ENCODE measurements at places on chromosomes 1 and 21.
A peak's percentile ranks its signal among the peaks of the same experiment; 100 is the strongest.

GRCh38 chr1:236051242-236051791 is 13.6 kb downstream of the NID1 start:
- DNase-seq, result no peak

- DNase-seq, result no peak
Observed at GRCh38 chr1:39964552-39964951, 9.6 kb downstream of the MFSD2A start.

DNA sequence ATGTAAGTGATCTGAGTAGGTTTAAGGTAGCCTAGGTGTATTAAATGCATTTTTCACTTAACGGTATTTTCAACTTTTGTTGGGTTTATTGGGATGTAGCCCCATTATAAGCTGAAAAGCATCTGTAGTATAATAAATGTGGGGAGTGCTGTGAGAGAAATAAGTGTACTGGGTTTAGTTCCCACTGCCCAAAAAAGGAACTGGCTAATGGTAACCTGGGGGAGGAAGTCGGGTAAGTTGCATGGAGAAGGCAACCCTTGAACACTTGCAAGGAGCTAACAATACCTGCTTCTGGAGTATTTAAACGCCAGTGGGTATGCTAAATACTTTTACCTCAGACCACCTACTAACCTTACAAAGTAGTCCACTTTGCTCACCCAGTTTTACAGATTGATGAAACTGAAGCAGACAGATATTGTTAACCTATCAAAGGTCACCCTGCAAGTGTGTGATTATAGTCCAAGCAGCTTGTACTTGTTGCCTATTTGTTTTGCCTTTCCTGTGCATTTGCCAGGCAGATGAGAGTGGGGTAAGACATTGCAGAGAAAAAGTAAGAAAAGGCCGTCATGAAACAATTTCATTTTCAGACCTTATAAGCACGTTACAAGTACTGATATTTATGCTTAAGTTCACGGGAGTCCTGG is 7.6 kb upstream of the SHISA4 start:
- no peak for DNase-seq

DNA sequence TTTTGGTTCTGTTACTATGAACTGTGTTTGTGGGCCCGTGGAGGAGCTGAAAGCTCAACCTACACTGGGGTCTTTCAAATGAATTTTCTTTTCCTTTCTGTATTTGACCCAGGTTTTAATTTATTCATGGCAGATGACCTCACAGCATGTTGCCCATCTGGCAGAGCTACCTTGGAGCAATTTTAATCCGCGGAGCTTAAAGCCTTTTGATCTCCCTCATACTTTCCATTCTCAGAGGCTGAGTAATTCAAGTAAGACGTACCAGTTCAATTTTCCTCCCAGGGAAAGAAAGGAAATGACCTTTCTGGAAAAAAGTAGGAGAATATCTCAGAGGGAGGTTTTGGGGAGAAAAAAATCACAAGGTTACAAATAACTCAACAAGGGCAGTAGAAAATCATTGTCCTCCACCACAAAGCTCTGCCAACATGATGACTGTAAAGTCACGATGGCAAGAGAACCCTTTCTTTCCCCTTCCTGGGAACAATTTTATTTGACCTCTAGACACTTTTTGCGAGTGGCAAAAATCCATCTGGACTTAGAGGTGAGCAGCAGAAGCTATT is 21.6 kb upstream of the PCP4 start:
- no peak for DNase-seq

DNA sequence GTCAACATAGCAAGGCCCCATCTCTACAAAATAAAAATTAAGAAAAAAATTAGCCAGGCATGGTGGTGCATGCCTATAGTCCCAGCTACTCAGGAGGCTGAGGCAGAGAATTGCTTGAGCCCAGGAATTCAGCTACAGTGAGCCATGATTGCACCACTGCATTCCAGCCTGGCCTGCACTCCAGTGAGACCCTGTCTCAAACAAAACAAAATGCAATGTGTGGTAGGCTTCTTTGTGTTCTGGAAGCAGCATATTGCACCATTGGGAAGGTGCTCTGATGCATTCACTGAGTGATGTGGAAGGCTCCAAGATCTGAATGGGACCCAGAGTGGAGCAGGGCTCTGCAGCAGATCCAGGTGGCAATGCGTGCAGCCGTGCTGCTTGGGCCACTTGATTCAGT is 99.6 kb upstream of the COG2 start:
- DNase-seq, result no peak

DNA sequence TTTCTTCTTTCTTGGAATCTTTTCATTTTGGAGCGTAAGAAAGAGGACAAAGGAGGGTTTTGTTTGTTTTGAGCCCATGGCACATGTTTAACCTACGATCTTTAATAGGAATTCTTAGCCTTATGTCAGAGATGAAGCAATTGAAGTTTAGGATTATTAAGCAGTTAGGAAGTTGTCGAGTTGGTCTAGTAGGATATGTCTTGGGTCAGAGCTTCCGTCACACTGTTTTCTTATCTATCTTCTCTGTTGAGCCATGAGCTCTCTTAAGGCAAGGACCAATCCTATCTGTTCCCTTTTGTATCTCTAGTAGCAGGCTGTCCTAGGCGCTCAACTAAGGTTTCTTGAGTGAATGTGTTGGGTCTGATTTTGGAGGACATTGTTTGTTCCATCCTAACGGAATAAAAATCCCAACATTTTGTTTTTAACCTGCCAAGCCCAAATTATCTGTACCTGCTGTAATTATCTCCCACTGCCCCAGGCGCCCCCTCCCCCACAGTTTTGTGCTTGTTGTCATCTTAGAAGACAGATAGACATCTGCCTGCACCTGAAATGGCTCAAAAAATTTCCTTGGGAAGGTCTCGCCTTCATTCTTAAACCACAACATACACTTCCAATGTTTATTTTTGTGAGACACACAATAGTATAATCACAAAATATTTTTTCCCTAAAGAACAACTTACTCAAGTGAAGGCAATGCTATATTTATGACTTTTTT is 95.3 kb upstream of the GADD45A start:
- no peak for DNase-seq

DNA sequence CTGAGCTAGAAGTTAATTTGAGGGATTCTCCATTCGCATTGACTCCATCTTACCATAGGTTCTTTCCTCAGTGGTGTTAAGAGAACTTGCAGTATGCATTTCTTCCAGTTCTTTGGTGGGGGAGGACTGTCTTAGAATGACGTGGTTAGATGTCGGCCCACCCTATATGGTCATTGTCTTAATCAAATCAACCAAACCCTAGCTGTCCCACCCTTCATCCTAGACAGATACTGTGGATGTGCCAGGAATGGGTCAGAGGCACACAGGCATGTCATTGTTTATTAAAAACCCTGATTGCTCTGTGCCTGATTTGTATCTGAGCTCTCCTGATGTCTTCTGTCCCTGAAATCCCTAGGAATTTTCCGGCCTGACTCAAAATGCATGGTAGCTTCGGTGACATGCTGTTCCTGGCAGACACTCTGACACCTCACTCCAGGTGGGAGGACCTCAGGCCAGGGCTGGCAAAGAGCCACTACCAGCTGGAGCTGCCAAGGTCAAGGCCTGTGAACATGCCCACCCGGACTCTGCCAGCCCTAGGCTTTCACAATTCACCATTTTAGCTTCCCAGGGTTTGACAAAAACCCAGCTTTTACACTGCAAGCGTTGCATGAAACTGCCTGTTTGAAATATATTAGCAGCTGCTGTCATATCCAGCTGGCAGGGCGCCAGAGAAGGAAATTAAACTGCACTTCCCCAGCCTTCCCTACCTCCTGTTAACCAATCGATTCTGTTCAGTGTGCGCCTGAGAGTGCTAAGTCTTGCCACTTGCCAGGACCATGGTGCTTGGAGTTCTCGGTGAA is 134.0 kb downstream of the FAM78B start:
- no peak for DNase-seq

- peak; percentile 31 for DNase-seq
Observed at GRCh38 chr1:66752000-66752592, at the start of gene DYNLT5. DYNLT5 (plus strand) TSS chr1:66752459; CDS start chr1:66754659, 2,200 bp downstream.

- no peak for DNase-seq
Observed at GRCh38 chr21:36980280-36981048, 14.0 kb upstream of the HLCS start.
